Right lung (tissue), 10 donors: ENCODE measurements at places on chromosomes 7 and 10. TPM values are rescaled to one million over a fixed set of nuclear protein-coding genes. Genes with fewer than 3 reads are reported as not detected.
A peak's percentile ranks its signal among the peaks of the same experiment; 100 is the strongest.

DNA sequence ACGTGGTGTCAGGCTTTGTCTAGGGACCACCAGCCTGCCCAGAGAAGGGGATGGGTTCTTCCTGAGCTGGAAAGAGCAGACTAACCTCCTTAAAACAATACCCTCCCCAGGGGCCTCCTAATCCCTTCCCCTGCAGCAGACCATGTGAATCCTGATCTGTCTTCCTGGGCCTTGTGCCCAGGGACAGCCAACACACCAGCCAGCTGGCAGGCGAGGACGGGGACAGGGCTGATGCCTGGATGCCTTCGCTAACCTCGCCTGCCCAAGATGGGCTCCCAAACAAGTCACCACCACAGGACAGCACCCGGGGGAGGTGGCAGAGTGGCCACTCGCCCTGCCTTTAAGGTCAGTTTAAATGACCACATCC, 17.6 kb downstream of the PODXL start:
- DNase-seq = no peak

GRCh38 chr7:35450456-35451214, 196.7 kb upstream of the TBX20 start:
- no peak for DNase-seq

GRCh38 chr7:136807598-136807997, 60.9 kb upstream of the CHRM2 start:
- DNase-seq = no peak

DNA sequence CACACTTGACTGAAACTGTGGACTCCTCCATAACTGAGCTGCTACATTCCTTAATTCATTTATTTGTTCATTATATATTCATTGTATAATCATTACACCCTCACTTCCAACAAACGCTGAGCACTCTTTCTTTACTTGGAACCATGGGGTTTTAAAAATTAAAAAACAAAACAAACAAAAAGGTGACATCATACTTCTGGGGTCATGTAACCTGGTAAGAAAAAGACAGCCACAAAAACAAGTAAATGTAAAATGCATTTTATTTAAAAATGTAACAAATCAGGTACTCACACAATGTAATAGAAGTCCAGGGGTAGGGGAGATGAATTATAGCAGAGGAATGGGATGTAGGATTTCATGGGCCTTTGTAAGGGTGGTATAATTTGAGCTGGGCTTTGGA, 25.1 kb downstream of the PLEKHS1 start:
- no peak for DNase-seq

- DNase-seq = no peak
Measured at GRCh38 chr7:130299866-130300265, 6.9 kb downstream of the CPA4 start.

DNA sequence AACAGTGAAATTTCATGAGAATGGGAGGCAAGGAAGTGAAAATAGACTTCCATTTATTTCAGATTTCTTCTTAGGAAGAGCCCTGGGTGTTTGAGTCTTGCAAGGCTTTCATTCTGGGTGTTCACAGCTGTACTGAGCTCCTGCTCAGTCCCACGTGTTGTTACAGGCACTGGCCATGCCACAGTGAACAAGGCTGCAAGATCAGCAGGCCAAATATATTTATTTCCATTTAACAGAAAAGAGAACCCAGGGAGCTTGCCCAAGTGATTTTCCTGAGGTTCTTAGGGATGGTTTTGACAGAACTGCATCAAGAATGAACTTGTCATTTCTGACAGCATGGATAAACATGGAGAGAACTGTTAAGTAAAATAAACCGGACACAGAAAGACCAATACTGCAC, 54.5 kb upstream of the CD36 start:
- no peak for DNase-seq

DNA sequence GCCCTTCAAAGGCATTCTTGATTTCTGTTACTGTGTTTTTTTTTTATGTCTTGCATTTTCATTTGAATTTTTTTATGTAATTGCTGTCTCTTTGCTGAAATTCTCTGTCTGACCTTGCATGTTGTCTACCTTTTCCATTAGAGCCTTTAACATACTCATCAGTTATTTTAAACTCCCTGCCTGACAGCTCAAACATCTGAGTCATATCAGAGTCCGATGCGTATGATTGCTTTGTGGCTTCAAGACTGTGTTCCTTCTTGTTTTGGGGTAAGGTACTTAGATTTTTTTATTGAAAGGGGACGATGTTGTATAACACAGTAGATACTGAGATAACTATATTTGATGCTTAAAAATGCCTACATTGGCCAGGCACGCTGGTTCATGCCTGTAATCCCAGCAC, 9.7 kb upstream of the TARP start:
- DNase-seq = no peak

DNA sequence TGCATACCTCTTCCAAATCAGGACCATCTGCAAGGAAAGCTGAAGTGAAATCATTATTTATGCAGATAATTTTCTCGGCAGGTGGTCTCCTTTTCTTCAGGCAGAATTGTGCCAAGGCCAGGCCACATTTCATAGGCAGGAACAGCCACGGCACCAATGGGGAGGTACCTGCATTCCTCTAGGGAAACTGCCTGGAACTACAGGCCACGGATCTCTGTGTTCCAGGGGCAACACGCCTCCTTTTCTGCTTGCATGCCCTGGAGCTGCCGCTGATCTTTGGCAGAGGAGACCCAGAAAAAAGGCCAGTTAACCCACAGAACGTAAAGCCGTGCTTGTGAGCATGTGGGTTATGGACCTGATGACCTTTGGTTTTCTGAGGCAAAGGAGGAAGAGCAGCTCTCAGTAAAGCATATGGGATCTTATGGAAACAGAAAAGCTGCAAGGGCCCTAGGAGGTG, 111.2 kb upstream of the KIAA1217 start:
- no peak for DNase-seq

- no peak for DNase-seq
Measured at GRCh38 chr7:75849573-75849972, 29.3 kb upstream of the RHBDD2 start.

DNA sequence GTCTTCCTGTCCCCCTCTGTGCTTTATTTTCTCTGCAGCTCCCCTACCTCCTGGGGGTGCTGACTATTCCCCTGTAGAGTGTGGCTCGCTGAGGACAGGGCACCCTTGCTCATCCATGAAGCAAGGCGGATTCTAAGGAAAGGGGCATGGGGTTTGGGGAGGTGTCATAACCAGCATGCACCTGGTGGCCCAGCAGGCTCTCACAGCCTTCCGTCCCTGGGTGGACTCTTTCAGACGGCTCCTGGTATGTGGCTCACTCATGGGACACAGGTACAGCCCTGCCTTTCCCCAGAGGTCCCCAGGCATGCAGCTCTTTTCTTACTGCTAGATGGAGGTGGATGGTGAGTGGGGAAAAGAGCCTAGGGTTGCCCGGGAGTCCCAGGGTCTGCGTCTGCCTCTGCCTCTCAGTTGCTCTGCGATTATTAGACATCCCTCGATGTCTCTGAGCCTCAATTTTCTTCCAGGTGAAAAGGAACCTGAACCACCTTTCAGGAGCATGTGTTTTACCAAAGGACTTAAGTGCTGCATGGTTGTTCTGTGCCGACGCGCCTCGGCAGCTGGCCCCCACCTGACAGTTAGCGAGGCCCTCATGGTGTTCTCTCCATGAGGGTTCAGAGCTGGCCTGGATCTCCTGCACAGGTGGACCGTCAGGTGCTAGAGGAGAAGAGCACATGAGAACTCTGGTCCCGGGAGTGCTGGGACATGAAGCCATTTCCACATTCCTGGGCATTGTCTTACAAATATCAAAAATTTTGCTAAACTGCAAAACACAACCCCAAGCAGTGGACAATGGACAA, 172.5 kb upstream of the SHH start:
- no peak for DNase-seq

- no peak for DNase-seq
Measured at GRCh38 chr10:116590590-116591444, at the start of gene PNLIPRP1. Gene PNLIPRP1 (plus strand): TSS chr10:116590959. CDS start chr10:116591130, 171 bp downstream.

- DNase-seq = no peak
Measured at GRCh38 chr10:17203416-17203815, 1.9 kb upstream of the TRDMT1 start.

- no peak for DNase-seq
Measured at GRCh38 chr7:75654855-75655254, 83.9 kb downstream of the HIP1 start.

DNA sequence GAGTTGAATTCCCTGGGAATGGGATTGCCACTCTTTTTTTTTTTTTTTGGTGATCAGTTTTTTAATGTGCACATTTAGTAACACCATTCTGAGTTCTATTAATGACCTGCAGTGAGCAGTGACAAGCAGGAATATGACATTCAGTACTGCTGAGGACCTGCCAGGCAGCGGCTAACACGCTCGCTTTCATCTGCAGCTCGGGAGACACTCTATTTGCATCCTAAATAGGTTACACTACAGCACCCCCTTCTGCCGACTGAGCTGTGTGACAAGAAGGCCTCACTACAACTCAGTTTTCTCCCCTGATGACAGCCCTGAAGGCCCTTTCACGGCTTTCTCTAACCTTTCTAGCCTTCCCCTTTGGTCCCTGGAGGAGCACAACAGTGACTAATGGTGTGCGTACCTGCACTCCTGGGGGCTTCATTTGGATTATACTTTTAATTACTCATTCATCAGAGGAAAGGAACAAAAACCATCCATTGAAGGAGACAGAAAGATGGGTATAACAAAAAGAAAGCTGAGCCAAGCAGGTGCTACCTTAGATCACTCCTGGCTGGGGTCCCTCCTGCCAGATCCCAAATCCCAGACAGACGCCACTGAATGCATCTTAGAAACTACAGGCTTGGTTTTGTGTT, 872.4 kb downstream of the LRMDA start:
- peak; percentile 76 for DNase-seq

DNA sequence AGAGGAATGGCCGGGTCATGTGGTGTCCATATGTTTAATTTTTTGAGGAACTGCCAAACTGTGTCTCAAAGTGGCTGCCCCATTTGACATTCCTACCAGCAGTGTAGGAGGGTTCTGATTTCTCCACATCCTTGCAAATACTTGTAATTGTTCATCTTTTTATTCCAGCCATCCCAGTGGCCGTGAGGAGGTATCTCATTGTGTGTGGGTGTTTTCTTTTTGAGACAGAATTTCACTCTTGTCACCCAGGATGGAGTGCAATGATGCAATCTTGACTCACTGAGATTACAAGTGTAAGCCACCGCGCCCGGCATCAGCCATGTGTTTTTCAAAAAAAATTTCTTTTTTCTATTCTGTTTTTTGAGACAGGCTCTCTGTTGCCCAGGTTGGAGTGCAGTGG, 38.7 kb upstream of the DLG5 start:
- DNase-seq = no peak

GRCh38 chr10:91219371-91220193, 881 bp upstream of the PCGF5 start:
- DNase-seq = no peak

GRCh38 chr7:33251301-33251700, 121.9 kb downstream of the BBS9 start:
- DNase-seq = no peak

- DNase-seq = no peak
Measured at GRCh38 chr7:132135746-132136385, 440.4 kb downstream of the PLXNA4 start.

- DNase-seq = no peak
Measured at GRCh38 chr7:98777051-98777450, 92.8 kb downstream of the TMEM130 start.

DNA sequence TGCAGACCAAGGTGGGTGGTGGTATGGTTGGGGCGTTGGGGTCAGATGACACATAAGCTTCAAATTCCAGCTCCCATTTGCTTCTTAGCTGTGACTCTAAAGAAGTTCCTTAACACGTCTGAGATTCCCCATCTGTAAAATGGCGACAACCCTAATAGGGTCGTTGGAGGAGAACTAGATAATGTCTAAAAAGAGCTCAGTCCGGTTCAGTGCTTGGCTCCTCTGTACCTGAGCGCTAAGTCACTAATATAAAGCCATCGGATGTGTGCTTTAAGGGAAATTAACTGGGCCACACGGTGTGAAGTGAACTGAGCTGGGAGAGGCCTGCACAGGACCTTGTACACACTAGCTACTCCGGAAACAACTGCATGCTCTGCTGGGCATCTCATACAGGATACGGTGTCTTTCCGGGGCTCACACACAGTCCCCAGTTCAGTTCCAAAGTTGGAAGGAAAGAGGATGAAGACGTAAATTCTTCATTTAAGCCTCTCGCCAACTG, 476 bp upstream of the ZFYVE27 start:
- DNase-seq = no peak

DNA sequence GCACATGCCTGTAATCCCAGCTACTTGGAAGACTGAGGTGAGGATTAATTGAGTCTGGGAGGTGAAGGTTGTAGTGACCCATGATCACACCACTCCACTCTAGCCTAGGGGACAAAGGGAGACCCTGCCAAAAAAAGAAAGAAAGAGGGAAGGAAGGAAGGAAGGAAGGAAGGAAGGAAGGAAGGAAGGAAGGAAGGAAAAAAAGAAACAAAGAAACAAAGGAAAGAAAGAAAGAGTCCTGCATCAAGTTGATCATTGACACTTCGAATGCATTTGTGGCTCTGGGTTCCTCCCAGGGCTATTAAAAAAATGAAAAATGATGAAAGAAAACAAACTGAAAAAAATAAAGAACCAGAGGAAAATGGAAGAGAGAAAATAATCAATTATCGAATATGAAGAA, 3.9 kb upstream of the PRRT4 start:
- DNase-seq = no peak

Gene SCIN
- polyA plus RNA-seq = 5.8 TPM

Gene SMNDC1
- 48.4 TPM for polyA plus RNA-seq

Gene ACBD7
- 5.0 TPM for polyA plus RNA-seq

Gene PSD
- polyA plus RNA-seq = 10.1 TPM

Gene ZNF37A
- polyA plus RNA-seq = 15.5 TPM

Gene CALML3
- polyA plus RNA-seq = 0.52 TPM

Gene HABP2
- 1.3 TPM for polyA plus RNA-seq

Gene FAM237B
- polyA plus RNA-seq = 0.11 TPM

Gene OR2A5
- 0.25 TPM for polyA plus RNA-seq

Gene ECHDC3
- 11.9 TPM for polyA plus RNA-seq

Gene WNT8B
- 0.05 TPM for polyA plus RNA-seq

Gene LEP
- 0.06 TPM for polyA plus RNA-seq

Gene OR2A42
- 3.6 TPM for polyA plus RNA-seq

Gene GBX1
- polyA plus RNA-seq = 0.14 TPM

Gene HECW1
- polyA plus RNA-seq = 1.9 TPM

Gene MALRD1
- polyA plus RNA-seq = 6.9 TPM

Gene CLCN1
- polyA plus RNA-seq = not detected
